Uterus (tissue), 4 donors: ENCODE measurements at places on chromosomes 2 and 18. TPM values are rescaled to one million over a fixed set of nuclear protein-coding genes. Genes with fewer than 3 reads are reported as not detected.
A peak's percentile ranks its signal among the peaks of the same experiment; 100 is the strongest.

- DNase-seq, result no peak
Measured at GRCh38 chr2:169221745-169222369, 140.5 kb downstream of the LRP2 start.

- DNase-seq, result no peak
Measured at GRCh38 chr2:23694058-23695045, 232.6 kb downstream of the ATAD2B start.

DNA sequence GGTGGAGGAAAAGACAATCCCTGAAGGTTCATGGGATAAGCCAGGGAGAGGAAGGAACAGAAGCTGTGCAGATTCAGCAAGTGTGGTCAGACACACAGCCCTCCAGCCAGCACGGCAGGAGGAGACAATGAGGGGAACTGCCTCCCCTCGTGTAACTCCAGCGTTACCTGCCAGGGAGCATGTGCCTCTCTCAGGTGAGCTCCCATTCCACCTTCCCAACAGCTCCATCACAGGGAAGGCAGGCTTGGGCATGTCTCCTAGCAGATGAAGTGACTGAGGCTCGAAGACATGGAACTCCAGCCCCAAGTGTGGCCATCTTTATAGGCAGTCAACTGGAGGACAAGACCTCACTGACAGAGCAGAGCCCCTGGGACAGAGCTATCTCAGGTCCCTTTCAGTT is 47.4 kb downstream of the ZBTB7C start:
- DNase-seq, result no peak

GRCh38 chr18:40524881-40525280 is 1430.2 kb upstream of the PIK3C3 start:
- no peak for DNase-seq

GRCh38 chr2:173990245-173990644 is 25.1 kb upstream of the SP3 start:
- no peak for DNase-seq

DNA sequence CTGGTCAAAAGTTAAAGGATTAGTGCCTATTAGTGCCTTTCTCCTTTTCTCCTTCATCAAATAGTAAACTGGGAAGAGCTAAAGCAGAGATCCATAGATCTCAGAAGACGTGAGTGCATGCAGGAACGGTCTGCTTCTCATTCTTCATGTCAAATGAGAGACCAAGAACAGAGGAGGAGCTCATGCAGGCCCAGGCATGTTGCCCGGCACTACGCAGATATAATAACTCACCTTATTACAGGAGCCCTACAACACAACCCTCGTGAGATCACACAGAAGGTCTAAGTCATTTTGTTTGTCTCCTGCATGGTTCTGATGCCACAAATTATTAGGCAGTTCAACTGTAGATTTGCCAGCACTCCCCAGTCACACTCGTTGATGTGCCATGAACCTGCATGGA is 71.8 kb downstream of the CMPK2 start:
- DNase-seq, result no peak

DNA sequence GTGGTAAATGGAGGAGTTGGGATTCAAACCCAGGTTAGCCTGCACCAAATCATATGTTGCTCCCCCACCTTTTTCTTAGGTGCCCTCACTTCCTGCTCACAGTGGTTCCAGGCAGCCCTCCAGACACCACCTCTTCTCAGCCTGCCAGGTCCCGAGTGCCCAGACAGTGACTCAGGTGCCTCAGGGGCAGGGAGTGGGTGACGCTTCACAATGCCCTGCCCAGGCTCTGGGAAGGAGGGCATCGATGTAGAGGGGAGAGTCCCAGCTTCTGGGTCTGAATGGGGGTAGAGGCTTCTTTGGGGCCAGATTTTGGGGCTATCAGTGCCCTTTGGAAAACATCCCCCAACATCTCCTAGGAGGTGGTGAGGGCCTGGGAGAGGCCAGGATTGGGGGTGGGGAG is 5.2 kb upstream of the DNAJB2 start:
- no peak for DNase-seq

- DNase-seq, result no peak
Measured at GRCh38 chr18:62387257-62387656, 62.1 kb downstream of the TNFRSF11A start.

DNA sequence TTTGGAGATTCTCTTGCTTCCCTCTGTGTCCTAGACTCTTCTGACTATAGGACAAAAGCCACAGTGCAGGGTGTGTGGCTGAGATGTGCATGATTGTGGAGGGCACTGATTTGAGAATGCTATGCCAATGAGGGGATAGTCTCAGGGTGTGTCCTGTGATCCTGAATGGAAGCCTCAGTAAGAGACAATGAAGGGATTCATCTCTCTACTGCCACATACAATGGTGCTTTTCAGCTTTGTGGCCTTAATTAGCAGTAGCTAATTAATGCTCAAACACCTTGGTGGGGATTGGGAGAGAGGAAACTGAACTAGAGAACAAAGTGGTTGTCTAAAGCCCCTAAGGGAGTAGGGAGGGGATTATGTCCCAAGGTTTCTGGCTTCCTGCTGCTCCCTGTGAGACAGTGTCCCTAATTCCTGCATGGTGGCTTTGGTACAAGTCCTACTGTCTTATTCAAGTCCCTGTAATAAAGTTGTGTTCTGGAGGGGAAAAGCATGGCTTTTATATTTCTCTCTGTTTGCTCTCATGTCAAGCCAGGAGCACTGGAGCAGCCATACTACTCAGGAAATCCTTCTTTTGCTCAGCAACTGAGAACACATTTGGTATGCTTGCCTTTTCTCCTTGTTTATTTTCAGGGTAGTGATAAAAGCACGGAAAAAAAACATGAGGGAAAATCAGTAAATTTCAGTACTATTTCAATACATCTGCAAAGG is 415.2 kb upstream of the TCF4 start:
- no peak for DNase-seq

- peak; percentile 36 for DNase-seq
Measured at GRCh38 chr2:33215299-33215698, 261.1 kb upstream of the RASGRP3 start.

- no peak for DNase-seq
Measured at GRCh38 chr2:144443837-144444817, 75.8 kb downstream of the ZEB2 start.

- no peak for DNase-seq
Measured at GRCh38 chr2:128914320-128914719, 595.7 kb upstream of the HS6ST1 start.

GRCh38 chr18:64090876-64091275 is 58.0 kb downstream of the LINC00305 start:
- DNase-seq, result no peak

- no peak for DNase-seq
Measured at GRCh38 chr2:15875969-15876705, 64.2 kb upstream of the MYCN start.

DNA sequence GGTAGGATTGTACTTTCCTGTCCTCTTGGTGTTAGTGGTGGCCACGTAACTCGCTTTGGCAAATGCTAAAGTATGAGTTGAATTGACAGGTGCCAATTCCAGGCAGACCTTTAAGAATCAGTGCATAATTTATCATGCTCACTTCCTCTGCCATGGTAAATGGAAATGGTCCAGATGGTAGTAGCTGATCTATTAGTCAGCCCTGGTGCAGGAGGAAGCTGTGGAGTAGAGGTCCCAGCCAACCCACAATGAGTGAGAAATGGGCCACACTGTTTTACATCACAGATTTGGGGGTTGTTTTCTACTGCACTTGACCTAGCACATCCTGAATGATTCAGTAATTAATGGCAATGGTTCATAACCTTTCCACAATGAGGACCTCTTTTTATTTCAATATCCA is 104.4 kb downstream of the RGPD3 start:
- DNase-seq, result no peak

GRCh38 chr2:216465579-216466195 is 33.0 kb upstream of the RPL37A start:
- no peak for DNase-seq

DNA sequence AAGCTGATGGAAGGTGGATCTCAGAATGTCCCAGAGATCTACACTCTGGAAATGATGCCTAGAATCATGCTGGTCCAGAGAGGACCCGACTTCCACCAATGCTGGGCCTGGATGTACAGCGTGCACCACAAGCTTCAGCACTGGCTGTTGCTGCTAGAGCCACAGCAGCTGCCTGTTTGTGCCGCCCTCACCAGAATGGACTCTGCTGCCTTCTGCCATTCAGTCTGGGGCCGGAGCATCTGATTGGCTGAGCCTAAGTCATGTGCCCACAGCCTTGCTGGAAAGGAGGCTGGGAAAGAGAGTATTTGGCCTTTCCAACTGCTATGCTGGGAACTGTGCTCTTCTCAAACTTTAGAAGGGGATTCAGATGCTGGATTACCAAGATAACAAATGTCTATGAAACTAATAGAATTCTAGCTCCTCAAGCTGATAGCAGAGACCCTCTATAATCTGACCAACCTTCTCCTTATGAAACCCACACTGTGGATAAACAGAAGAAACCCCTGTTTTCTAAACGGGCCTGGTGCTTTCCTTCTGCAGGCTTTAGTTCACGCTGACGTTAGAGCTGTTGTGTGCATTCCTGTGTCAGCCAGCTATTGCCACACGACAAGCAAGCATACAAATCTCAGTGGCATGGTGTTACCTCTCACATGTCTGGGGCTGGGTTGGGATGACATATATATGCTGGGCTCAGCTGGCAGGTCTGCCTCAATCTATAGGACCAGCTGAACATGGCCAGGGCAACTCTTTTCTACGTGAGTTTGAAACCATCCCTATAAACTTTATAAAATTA is 4.1 kb upstream of the LOXHD1 start:
- no peak for DNase-seq

GRCh38 chr2:102159295-102159694 is 16.7 kb downstream of the IL1R1 start:
- no peak for DNase-seq

- no peak for DNase-seq
Measured at GRCh38 chr18:36191711-36192110, 4.4 kb downstream of the MOCOS start.

DNA sequence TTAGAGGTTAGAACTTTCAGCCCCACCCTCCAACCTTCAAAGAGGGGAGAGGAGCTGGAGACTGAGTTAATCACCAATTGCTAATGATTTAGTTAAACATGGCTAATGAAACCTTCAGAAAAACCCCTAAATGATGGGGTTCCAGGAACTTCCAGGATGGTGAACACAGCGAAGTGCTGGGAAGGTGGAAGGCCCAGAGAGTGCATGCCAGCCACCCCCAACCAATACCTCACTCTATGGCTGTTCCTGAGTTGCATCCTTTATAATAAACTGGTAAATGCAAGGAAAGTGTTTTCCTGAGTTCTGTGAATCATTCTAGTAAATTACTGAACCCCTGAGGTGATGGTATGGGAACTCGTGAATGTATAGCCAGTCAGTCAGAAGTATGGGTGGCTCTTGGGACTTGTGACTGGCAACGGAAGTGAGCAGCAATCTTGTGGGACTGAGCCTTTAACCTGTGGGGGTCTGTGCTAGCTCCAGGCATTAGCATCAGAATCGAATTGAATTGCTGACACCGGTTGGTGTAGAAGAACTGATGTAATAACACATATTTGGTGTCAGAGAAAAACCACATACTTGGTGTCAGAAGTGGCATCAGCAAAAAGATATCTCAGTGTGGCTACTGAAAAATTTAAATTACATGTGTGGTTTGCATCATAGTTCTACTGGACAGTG is 37.4 kb downstream of the NPHP1 start:
- no peak for DNase-seq

- no peak for DNase-seq
Measured at GRCh38 chr2:153068052-153068451, 349.6 kb downstream of the ARL6IP6 start.

GRCh38 chr2:149466635-149467034 is 120.9 kb downstream of the MMADHC start:
- no peak for DNase-seq

GRCh38 chr2:167874812-167875211 is 372.6 kb downstream of the STK39 start:
- DNase-seq, result no peak

GRCh38 chr2:195647302-195647701 is 9.7 kb upstream of the SLC39A10 start:
- no peak for DNase-seq

- DNase-seq, result no peak
Measured at GRCh38 chr2:64313398-64313723, 140.6 kb upstream of the LGALSL start.

DNA sequence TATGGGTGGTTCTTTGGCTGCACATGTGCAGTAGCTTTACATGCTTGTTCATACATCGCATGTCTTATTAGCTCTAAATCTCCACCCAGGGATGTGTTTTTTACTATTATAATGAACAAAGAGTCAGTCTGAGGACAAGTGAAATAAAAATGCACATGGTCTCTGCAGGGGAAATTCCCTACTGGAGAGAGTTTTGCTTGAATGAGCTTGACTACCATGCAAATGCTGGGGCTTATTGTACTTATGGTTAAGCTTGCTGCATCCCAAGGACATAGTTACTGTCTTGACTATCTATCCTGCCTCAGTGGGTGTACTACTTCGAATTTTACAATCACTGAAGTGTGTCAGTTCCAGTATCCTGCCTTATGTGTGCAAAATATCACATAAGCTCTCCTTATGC is 362.7 kb downstream of the TDRD15 start:
- DNase-seq, result no peak

DNA sequence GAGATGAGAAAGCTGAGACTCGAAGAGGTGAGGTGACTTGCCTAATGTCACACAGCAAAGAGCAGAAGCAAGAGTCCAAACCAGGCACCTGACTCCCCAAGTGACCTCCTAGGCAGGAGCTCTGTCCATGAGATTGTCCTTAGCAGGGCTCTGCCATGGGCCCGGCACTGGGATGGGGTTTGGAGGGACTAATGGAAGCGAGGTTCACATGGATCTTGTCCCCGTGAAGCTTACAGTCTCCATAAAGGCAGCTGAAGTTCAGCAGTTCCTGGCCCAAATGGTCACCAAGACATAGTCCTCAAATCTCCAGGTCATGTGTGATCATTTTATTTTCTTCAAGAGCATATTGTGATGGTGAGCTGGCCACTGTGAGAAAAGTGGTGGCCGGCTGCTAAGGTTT is 57.0 kb upstream of the AFF3 start:
- DNase-seq, result no peak

Gene SCG2
- total RNA-seq, result 5.0 TPM

Gene TEKT4
- not detected for total RNA-seq

Gene ANKRD30BL
- total RNA-seq, result 11.2 TPM

Gene STAT4
- total RNA-seq, result 2.3 TPM

Gene ZNF514
- 38.4 TPM for total RNA-seq

Gene POTEJ
- total RNA-seq, result not detected

Gene MC4R
- total RNA-seq, result not detected

Gene SETBP1
- 40.9 TPM for total RNA-seq

Gene LYPD6B
- not detected for total RNA-seq

Gene HRH4
- 0.55 TPM for total RNA-seq

Gene CERKL
- not detected for total RNA-seq

Gene UGT1A4
- not detected for total RNA-seq

Gene CHST9
- not detected for total RNA-seq

Gene COL4A3
- total RNA-seq, result 7.6 TPM

Gene XPO1
- total RNA-seq, result 444 TPM

Gene GPR45
- not detected for total RNA-seq

Gene INHBB
- total RNA-seq, result 18.1 TPM

Gene PARD3B
- total RNA-seq, result 36.3 TPM
